ENCODE measurements at places on chromosomes 3 and 15.

GRCh38 chr15:78234515-78235040 lies at the start of gene ACSBG1:
ACSBG1 (minus strand) TSS chr15:78234565; CDS start chr15:78234501, 64 bp downstream.
- no peak for DNase-seq

DNA sequence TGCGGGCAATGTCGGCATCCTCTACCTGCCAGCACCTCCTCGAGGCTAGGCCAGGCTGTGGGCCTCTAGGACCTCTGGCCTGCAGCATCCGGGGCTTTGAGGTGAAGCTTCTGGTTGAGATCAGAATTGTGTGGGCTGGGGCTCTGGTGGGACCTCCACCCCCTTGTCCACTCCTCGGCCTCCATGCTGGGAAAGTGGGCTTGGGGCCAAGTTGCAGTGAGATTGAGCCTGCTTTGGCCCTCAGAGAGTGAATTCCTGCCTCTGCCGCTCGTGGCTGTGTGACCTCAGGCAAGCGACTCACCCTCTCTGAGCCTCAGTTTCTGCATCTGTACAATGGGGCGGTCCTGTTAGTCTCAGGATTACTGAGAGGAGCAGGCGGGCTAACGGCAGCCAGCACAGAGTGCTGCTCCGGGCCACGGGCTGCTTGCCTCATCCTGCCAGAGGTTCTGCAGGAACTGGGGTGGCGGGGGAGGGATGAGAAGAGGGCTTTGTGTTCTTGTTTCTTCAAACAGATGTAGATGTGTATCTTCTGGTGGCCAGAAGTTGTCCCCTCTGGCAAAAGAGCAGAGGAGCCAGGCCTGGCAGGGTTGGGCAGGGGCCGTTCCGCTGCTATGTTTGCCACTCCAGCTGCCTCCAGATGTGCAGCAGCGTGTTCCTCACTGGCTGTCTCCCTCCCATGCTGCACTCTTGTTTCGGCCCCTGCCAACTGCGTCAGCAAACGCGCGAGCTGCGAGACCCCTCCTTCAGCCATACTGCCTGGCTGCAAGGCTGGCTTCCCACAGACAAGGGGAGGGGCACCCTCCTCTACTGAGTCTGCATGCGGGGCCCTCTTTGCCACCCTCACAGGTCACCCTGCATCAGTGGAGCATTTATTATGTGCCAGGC lies 33.7 kb downstream of the FBLN2 start:
- DNase-seq = no peak

GRCh38 chr3:84961011-84961410 lies 2.2 kb downstream of the CADM2 start:
- no peak for DNase-seq

DNA sequence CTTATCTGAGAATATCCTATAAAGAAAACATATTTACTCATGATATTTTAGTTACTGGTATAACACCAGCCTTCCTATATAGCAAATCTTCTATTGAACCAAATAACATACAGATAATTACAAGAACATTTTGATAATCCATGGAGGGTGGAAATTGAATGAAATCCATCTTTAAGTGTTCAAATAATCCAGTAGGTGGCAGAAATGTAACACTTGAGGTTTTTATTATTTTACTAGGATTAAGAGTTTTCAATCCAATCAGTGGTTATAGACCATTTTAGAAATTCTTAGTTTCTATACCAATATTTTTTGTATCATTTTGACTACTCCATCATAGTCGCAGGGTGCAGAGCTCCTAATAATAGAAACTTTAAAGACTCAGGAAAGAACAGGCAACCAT lies 101.9 kb upstream of the KCNH8 start:
- peak; percentile 0 for DNase-seq

DNA sequence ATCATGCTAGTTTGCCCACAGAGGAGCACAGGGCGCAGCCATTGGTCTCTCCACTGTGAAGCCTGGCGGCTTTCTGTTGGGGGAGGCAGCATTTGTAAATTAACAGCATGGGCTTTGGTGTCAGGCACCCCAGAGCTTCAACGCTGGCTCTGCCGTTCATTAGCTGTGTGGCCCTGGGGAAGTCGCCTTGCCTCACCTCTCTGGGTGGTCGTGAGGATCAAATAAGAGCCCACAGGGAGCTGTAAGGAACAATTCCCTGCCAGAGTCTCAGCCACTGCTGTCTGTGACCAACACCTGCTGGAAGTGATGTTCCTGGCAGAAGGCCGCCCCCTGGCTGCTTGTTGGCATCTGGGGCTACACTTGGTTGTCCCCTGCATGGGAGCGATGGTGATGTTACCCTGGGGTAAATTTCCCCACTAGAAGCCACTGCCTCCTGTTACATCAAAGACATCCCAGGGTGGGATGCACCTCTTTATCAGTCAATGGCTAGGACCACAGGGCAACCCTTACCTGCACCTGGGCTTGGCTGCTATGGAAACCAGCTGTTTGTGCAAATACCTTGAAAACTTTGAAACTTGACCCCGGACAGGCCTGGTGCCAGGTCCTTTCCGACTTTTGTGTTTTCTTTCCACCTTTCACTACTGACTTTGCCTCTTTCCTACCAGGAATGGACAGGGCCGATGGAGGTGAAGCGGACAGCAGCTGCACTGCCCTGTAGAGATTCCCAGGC lies 36.9 kb downstream of the DNASE1L3 start:
- DNase-seq = no peak

GRCh38 chr15:65980824-65981456 lies 111.6 kb downstream of the RAB11A start:
- peak; percentile 84 for DNase-seq

GRCh38 chr3:27644941-27645340 lies 77.2 kb downstream of the EOMES start:
- DNase-seq = peak; percentile 30

- DNase-seq = no peak
These were observed 87.8 kb downstream of the COL6A6 start for GRCh38 chr3:130604806-130605205.

DNA sequence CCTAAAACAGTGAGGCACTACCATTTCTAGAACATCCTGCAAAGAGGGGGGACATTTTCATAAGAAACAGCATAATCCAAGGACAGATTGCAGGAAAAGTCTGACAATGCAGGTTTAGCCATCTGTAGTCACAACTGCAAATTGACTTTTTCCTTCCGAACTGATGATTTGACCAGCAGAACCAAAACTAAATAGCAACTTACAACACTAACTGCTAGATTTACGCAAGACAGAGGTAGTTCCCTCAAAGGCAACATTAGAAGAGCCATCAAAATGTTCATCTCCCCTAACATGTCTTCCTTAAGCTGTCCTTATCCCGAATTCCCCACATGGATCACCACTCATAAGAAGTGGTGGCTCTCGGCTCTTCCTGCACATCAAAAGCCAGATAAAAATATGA lies 129.6 kb downstream of the GADL1 start:
- no peak for DNase-seq

GRCh38 chr15:45205192-45205591 lies 17.4 kb upstream of the SHF start:
- peak; percentile 77 for DNase-seq

DNA sequence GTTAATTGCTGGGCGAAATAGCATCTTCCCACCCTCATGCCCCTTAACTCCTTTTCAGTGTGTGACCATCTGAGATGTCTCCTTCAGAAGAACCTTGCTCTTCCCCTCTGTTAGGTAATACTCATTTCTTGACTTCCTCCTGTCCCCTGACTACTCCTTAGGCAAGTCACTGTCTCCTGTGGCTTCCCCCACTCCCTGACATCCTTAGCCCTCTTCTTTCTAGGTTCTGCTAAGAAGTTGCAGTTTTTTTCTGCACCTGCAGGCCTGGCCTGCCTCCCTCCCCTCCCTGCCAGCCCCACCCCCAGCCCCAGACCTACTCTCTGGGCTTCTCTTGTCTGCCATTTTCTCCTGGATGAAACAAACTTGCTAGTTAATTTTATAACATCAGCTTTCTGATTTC lies 15.2 kb upstream of the EID1 start:
- no peak for DNase-seq

GRCh38 chr3:152019508-152019907 lies 146.1 kb downstream of the SUCNR1 start:
- no peak for DNase-seq

DNA sequence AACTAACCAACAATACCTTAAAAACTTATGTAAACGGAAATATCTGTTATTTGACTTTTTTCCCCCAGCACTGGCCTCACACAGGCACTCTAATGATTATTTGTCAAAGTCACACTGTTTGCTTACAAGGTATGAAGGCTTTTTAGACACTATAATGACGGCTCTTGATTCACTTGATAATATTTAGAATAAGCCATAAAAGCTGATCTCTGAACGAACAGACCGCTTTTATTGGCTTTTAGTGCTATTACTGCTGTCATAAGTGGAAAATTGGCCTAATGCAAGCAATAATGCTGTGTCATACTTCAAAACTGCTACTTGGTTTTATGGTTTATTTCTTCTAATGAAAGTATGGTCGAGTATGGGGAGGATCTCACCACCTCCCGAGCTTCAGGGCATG lies 35.1 kb downstream of the MDFIC2 start:
- DNase-seq = no peak

- no peak for DNase-seq
These were observed 55.1 kb upstream of the NSMCE3 start for GRCh38 chr15:29324746-29325145.

GRCh38 chr15:90834626-90835025 lies 33.8 kb upstream of the FURIN start:
- DNase-seq = no peak

- no peak for DNase-seq
These were observed 54.7 kb upstream of the SCAANT1 start for GRCh38 chr3:63966871-63967270.

- no peak for DNase-seq
These were observed 1025.1 kb downstream of the OTOL1 start for GRCh38 chr3:162521669-162522068.

- no peak for DNase-seq
These were observed 37.0 kb downstream of the GOLM2 start for GRCh38 chr15:44325568-44325967.

- no peak for DNase-seq
These were observed 244.4 kb upstream of the TLE3 start for GRCh38 chr15:70342141-70342540.

All from fibroblast of mammary gland (primary cell).